Brain microvascular endothelial cell (primary cell): ENCODE measurements at places on chromosomes 1 and 21.

DNA sequence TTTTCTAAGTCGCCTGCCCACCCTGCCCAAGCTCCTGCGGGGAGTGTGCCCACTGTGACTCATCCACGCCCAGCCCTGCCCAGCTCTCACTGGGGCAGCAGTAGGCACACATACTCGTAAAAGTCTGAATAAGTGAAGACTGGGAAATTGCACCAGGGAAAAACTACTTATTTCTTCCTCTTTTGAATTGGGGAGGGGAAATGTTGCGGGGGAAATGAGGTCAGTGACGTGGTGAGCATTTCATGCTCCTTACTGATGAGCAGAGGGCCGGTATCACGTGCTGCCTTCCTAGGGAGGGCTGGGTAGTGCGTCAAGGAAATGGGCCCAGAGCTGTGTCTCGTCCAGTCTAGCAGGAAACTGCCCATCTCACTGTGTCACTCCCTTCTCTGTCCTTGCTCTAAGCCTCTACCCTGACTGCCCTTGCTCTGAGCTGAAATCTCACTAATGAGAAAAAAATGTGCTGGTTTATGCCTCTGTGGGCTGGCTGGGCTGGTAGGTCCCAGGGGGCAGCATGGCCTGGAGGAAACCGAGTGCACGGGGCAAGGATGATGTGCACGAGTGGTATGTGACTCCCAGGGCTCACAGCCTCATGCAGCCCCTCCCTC lies 13.5 kb upstream of the TNFRSF1B start:
- DNase-seq, result peak; percentile 72

DNA sequence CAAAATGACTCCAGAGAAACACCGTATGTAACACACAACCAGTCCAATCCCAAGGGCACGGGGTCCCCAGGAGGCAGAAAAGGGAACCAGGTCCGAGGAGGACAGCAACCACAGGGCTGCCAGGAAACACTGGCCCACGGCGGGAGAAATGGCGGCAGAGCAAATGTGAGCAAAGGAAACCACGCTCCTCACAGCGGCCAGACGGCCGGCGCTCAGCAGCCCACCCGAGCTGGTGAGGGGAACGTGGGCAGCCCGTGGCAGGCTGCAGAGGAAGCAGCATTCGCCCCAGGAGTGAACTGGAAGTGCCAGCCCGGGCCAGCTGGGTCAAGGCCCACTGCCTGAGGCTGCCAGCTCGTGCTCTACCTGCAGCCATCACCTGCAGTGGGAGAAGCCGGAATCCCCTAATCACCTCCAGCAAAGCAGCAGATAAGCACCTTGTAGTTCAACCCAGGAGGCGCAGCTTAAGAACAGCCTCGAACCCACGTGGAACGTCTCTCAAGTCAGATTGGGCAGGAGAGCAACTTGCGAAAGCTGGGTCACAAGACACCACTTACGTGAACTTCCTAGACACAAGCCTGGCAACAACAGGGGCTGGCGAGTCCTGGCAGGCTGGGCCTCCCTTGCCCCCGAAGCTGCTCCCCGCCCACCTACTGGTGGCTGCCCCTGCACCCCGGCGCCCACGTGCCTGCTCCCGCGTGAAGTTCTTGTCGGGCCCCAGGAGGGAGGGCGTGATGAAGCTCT lies 6.7 kb downstream of the SLC19A1 start:
- DNase-seq, result no peak

DNA sequence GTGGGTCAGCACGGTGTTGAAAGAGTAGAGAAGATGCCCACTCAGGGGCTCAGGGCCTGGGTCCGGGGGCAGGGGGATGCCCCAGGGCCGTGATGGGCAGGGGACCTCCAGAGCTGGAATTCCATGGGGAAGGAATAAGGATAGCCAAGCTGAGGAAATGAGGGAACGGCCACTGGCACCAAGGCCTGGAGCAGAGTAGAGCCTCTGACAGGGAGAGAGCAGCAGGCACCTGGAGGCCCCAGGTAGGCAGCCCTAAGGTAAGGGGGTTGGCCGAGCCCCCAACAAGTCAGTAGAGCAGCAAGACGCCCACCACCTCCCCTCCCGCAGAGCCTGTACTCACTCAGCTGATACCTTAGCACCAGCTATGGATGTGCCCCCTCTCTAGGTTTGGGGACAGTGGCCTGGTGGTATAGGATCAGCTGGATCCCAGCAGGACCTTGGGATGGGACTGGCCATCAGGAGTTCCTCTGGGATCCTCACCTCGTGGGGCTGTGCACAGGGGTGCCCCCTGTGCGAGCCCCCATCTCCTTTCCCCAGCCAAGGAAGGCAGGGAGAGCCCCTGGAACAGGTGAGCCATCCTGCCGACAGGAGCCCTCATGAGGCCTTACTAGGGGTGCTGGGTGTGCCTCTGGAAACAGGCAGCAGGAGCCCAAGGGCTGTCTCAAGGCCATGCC lies 21.0 kb upstream of the ARF1 start:
- DNase-seq, result no peak

GRCh38 chr1:248822148-248823032 lies 3.3 kb downstream of the SH3BP5L start:
- DNase-seq, result no peak

- no peak for DNase-seq
These were observed 55.8 kb downstream of the SUSD4 start for GRCh38 chr1:223308136-223308535.

DNA sequence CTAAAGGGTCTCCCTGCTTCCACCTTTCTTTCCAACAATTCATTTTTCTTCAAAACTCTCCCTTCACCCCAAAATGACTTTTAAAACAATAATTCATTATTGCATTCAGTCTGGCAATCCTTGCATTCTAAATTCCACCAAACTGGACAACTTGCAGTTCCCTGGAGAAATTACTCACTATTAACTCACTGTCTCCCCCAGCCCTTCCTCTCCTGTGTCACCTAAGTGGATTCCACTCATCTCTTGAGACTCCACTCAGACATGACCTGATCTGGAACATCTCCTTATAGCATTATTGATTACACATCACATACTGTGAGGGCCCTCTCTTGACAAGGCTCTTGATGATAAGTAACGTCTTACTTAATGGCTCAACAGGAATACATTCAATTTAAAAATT lies 257.1 kb downstream of the BRINP2 start:
- no peak for DNase-seq

GRCh38 chr1:15736038-15736891 lies at the start of gene SLC25A34:
TSS of gene SLC25A34 (plus strand) at chr1:15736258. CDS start at chr1:15736486, 228 bp downstream.
- no peak for DNase-seq

- no peak for DNase-seq
These were observed 40.0 kb downstream of the TMCO4 start for GRCh38 chr1:19759740-19760089.

GRCh38 chr1:10710489-10710888 lies 86.0 kb downstream of the CASZ1 start:
- DNase-seq, result no peak

DNA sequence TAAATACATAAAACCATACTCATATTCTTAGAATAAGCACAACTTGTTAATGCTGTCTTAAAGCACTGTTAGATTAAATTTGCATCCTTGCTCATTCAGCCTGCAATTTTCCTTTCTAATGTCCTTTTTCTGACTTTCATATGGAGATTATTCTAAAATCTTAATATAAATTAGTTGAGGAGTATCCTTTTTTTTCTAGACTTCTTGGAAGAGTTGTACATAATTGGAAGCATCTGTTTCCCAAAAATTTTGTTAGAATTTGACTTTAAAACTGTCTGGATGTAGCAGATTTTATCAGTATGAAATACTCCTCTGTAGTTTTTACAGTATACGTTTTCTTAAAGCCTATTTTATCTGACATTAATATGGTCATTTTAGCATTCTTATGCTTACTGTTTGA lies 9.7 kb downstream of the KIFAP3 start:
- no peak for DNase-seq

GRCh38 chr1:185598332-185598731 lies 135.9 kb upstream of the HMCN1 start:
- no peak for DNase-seq

GRCh38 chr1:6517435-6517851 lies 26.0 kb upstream of the PLEKHG5 start:
- DNase-seq, result no peak

DNA sequence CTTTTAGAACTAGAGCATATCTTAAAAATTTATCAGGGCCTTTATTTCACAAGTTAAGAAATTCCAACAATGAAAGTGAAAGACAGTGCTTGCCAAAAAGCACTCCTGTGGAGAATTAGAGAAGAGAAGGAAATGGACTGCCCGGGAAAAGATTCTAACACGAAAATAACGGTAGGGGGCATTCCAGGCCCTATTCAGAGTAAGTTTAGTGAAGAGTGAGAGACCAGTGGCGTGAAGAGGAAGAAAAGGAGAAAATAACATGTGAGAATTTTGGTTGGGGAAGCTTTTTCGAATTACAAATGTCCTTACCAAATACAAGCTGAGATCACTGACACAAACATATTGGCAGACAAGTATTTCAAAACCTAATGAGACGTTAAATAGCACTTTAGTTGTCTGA lies 38.4 kb upstream of the RBM34 start:
- peak; percentile 47 for DNase-seq

DNA sequence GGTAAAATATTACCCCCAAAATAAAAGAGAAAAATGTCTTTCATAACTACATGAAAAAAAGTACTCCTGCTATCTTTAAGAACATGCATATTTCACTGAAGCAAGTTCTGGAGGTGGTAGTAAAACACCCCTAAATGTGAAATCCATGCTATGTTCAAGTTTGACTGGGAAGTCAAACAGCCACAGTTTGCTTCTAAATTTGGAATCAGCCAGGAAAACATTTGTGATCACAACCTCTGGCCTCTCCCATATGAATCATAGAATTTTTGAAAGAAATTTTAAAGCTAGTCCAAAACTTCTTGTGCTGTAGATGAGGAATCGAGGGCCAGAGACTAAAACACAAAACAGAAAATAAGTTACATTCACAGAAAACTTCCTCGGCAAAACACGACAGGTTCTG lies 6.6 kb downstream of the SORT1 start:
- no peak for DNase-seq

DNA sequence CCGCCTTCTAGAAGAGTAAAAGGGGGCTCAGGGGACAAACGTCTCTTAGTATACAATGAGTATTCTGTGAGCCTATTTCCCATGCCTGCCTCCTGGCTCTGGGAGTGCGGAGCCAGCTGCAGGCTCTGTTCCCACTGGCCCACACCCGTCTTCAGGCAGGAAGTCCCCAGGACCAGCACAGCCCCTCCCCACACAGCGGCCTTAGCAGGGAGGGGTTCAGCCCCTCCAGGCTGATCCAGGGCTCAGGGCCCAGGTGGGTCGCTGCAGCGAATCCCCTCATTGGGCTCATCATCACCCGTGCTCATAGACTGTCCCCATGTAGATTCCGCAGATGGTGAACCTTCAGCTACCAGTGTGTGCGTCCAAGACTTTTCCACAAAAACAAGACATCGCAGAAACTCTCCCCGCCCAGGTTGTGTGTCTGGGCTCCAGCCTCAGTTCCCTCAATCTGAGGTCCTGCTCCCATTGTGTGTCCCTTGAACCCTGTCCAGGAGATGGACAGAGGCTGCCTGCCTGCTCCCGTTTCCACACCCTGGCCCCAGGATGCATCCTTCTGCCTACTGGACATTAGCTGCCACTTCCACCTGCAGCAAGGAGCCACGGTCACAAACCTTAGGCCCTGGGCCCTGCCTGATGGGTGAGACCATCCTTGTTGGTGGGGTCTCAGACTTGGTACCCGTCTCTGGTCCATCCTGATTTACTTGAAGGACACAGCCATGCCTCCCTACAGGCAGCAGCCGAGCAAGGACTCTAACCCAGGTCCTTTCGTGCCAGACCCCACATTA lies 39.4 kb downstream of the NENF start:
- DNase-seq, result no peak

GRCh38 chr21:46666941-46667740 lies 31.7 kb downstream of the PRMT2 start:
- peak; percentile 11 for DNase-seq

- no peak for DNase-seq
These were observed 220.4 kb upstream of the CAMK1G start for GRCh38 chr1:209363112-209363511.

GRCh38 chr1:229336345-229336744 lies 6.5 kb downstream of the CCSAP start:
- no peak for DNase-seq

DNA sequence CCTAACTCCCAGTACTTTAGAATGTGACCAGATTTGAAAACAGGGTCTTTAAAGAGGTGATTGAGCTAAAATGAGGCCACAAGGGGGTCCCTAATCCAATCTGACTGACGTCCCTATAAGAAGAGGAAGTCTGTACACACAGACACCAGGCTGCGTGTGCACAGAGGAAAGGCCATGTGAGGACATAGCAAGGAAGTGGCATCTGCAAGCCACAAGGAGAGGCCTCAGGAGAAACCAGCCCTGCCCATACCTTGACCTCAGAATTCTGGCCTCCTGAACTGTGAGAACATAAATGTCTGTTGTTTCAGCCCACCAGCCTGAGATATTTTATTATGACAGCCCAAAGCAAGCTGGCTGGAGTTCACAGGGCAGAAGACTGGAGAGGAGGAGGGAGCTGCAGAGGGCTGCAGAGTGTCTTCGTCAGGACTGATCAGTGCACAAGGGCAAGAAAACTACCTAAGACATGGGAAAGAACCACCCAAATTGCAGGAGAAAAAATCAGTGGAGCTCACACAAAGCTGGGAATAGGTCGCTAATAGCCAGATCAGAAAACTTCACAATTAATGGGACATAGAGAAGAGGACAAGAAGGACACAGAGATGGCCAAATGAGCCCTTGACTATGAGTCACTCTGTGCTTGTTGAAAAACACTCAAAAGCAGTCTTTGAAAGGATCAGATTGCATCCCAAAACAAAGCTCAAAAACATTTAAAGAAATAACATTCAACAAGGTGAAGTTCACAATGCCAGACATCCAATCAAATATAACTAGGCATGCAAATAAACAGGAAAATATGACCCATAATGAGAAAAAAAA lies 14.1 kb upstream of the WNT9A start:
- no peak for DNase-seq

- DNase-seq, result peak; percentile 82
These were observed 10.9 kb downstream of the ERRFI1 start for GRCh38 chr1:8015036-8015808.

DNA sequence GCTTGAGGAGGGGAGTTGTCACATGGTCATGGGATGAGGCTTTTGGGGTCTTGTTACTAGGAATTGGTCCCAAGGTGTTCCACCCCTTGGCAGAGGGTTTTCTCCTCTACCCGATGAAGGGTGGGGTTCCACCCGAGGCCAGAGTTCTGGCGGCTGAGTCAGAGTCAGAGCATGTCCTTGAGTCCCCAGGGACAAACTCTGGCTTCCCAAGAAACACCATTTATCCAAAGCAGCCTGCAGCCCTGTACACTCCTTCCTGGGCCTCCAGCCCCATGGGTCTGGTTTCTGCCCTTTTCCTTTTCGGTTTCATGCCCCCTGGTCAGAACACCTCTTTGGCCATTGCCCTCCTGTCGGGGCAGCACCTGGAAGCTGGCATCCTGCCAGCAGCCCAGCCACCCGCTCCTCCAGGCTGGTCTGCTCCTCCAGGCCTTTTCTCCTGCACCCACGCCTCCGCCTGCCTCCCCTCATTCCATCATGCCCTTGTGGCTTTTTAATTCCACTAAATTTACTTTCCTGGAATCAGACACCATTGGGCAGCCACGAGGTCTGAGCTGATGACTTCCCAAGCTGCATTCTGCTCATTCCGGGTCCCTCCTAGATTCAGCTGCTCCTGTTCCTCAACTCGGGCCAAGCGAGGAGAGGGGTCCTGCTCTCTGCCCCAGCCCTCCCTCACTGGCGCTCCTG lies 301.7 kb upstream of the VAMP3 start:
- peak; percentile 33 for DNase-seq
